ENCODE measurements at places on chromosomes 5 and 9. TPM values are rescaled to one million over a fixed set of nuclear protein-coding genes. Genes with fewer than 3 reads are reported as not detected.

RPS14 gene
- polyA plus RNA-seq = 6,011 TPM

GRCh38 chr5:175712681-175713085, 54.8 kb downstream of the HRH2 start:
- DNase-seq = no peak

RNF180 gene
- not detected for polyA plus RNA-seq

INSL4 gene
- polyA plus RNA-seq = not detected

- DNase-seq = no peak
Measured at GRCh38 chr9:93053781-93054331, 4.6 kb upstream of the SUSD3 start.

GRCh38 chr5:173878224-173878967, 9.8 kb upstream of the CPEB4 start:
- DNase-seq = no peak
